Esophagus squamous epithelium (tissue), 5 donors: ENCODE measurements at places on chromosomes 2 and 18. TPM values are rescaled to one million over a fixed set of nuclear protein-coding genes. Genes with fewer than 3 reads are reported as not detected.

DNA sequence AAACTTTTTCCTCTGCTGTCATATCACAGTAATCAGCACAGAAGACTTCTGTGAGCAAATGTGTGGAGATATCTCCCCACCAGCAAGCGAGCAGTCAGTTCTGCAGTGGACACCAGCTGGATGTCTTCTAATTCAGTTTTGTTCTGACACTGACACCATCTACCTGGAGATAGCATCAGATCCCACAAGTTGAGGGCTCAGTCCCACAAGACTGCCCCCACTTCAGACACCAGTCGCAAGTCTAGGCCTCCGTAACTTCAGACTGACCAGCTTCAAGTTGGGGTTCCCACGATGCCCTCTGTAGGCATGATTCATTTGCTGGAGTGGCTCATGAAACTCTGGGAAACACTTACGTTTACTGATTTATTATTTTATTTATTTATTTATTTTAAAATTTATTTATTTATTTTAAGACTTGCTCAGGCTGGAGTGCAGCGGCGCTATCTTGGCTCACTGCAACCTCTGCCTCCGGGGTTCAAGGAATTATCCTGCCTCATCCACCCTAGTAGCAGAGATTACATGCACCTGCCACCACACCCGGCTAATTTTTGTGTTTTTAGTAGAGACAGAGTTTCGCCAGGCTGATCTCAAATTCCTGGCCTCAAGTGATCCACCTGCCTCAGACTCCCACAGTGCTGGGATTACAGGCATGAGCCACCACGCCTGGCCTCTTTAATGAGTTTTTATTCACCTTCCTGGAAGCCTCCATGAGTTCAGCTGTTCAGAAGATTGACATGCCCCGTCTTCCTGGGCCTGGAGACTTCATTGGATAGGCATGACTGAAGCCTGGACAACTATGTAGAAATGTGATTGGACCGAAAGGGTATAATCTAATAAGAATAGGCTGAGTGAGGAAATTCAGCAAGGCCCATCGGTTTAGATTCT is 55.7 kb downstream of the PAPOLG start:
- H3K27me3 ChIP-seq, result no peaks in the 10 kb centered on the region
- DNase-seq, result no peak
- no peak overlapping the region for H3K4me3 ChIP-seq
- no peak overlapping the region for H3K27ac ChIP-seq
- no peaks in the 10 kb centered on the region for H3K36me3 ChIP-seq

The ZAP70 gene
- 2.2 TPM for total RNA-seq

GRCh38 chr2:126344493-126344892 is 311.5 kb upstream of the GYPC start:
- no peak for DNase-seq
- no peaks in the 10 kb centered on the region for H3K27me3 ChIP-seq
- no peak overlapping the region for H3K4me3 ChIP-seq
- H3K27ac ChIP-seq, result no peak overlapping the region
- H3K4me1 ChIP-seq, result no peaks in the 10 kb centered on the region
- no peaks in the 10 kb centered on the region for H3K36me3 ChIP-seq

The PAX3 gene
- not detected for total RNA-seq

The TDRD15 gene
- total RNA-seq, result not detected

The CUL3 gene
- total RNA-seq, result 91.4 TPM

The SFXN5 gene
- total RNA-seq, result 13.6 TPM

DNA sequence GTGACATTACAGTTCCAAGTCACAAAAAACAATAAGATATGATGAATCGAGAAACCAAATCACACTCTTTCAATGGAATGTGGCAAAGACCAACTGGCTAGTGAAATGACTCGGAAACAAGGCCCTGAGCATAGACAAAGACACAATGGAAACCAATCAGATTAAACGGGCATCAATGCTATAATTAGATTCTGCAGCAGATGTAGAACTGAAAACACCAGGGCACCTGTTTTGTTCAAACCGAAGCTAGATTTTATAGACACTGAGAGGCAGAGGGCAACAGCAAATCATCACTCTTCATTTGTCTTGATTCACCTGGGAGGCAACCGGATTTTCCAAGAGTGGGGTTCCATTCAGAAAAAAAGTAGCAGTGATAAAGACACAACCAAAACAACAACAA is 92.8 kb upstream of the BARD1 start:
- H3K27me3 ChIP-seq, result no peaks in the 10 kb centered on the region
- no peak overlapping the region for H3K27ac ChIP-seq
- H3K4me1 ChIP-seq, result no peaks in the 10 kb centered on the region
- H3K4me3 ChIP-seq, result no peak overlapping the region
- H3K36me3 ChIP-seq, result no peaks in the 10 kb centered on the region

DNA sequence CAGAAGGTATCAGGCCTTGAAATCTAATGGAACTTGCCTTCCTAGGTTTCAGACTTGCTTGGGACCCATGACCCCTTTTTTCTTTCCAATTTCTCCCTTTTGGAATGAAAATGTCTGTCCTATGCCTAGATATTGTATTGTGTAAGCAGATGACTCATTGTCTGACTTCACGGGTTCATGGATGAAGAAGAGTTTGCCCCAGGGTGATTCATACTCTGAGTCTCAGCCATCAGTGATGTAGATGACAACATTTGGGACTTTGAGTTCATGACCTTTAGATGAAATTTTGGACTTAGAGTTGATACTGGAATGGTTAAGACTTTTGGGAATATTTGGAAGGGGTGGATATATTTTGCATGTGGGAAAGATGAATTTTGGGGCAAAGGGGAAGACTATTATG is 11.2 kb upstream of the SCYGR5 start:
- H3K36me3 ChIP-seq, result no peaks in the 10 kb centered on the region
- no peaks in the 10 kb centered on the region for H3K4me1 ChIP-seq
- no peaks in the 10 kb centered on the region for H3K27me3 ChIP-seq
- no peak overlapping the region for H3K27ac ChIP-seq
- DNase-seq, result no peak

DNA sequence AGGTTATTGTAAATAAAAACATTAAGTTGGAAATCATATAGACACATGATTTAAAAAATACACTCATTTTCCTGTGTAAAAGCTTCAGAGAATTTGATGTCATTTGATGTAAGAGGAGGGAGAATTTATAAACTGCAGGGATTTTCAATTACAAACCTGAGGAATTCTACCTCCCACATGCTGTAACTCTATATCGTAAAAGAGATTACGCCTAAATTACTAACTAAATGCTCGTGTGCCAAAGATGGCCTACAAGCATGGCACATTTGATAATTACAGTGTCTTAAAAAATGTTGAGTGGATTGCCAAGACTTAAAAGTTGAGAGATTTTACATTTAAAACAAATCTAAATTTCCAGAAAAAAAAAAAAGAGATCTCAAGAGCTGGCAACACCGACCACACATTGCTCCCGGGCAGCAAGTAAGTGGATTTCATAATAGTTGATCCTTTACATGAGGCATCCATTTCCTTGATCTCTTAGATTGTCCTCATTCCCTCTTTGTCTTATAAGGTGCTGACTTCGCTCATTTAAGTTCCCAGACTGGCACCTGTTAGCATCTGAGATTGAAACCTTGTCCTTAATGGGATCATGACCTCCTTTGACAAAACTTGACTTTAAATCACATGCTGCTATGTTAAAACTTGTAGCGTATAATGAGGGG is 840.3 kb upstream of the ZEB2 start:
- H3K4me1 ChIP-seq, result no peaks in the 10 kb centered on the region
- H3K36me3 ChIP-seq, result no peaks in the 10 kb centered on the region
- H3K27me3 ChIP-seq, result no peaks in the 10 kb centered on the region
- no peak for DNase-seq
- H3K27ac ChIP-seq, result no peak overlapping the region

The DNMT3A gene
- total RNA-seq, result 6.8 TPM

The KCNK3 gene
- total RNA-seq, result 1.6 TPM

DNA sequence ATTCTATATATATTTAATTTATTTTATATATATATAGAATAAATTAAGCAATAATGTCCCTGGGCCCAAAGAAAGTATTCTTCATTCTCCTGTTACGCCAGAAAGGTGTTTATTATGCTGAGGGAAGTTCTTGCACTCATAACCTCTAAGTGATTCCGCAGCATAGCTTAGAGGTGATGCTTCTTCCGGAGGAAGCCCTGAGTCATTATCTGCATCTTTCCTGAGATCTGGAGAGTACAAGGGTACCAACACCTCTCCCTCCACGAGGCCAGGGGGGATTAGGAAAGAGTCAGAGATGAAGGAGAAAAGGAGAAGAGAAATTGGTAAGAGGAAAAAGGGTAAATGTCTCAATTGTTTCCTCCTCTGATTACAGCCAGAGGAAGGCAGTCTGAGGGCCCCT is 43.1 kb upstream of the RTN4 start:
- H3K27ac ChIP-seq, result no peak overlapping the region
- no peak overlapping the region for H3K4me3 ChIP-seq
- no peaks in the 10 kb centered on the region for H3K27me3 ChIP-seq
- no peak for DNase-seq
- peaks cover 7% of the 10 kb centered on the region for H3K4me1 ChIP-seq

The ASB1 gene
- 3.9 TPM for total RNA-seq

The INHBB gene
- 2.5 TPM for total RNA-seq

The LINC00305 gene
- not detected for total RNA-seq

DNA sequence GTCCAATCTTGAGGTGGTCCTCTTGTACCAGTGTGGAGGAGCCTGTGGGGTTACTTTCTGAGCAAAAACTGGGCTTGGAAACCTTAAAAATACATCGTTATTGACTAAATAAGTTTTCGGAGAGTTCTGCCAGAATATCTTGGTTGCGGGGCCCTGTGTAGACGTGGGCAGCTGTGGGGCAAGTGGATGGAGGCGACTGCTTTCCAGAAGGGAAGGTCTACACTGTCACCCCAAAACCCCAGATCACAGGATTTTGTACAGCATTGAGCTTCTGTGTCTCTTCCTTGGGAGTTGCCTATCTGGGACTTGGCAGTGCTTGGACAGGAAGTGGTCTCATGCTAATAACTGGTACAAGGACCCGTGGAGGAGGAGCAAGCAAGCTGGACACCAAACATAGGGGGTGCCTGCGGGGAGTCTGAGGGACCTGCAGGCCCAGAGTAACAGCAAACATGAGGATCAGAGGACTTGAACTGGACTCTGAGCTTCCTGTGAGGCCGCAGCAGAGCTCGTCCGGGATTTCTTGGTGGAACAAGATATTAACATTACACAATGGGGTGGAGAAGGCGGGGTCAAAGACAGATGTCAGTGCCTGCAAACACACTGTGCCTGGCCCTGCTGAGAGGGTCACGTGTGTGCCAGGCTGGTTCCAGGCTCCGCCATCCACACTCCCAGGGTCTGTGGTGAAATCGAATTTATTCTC is 48.0 kb upstream of the CTLA4 start:
- no peaks in the 10 kb centered on the region for H3K36me3 ChIP-seq
- no peak overlapping the region for H3K4me3 ChIP-seq
- peaks cover 18% of the 10 kb centered on the region for H3K4me1 ChIP-seq
- H3K27ac ChIP-seq, result no peak overlapping the region
- DNase-seq, result no peak

- H3K4me3 ChIP-seq, result no peak overlapping the region
- DNase-seq, result no peak
- H3K27ac ChIP-seq, result peak overlapping the region; percentile 87
- H3K36me3 ChIP-seq, result no peaks in the 10 kb centered on the region
- peaks cover 37% of the 10 kb centered on the region for H3K4me1 ChIP-seq
Measured at GRCh38 chr2:203681978-203682377, 24.5 kb upstream of the CD28 start.

DNA sequence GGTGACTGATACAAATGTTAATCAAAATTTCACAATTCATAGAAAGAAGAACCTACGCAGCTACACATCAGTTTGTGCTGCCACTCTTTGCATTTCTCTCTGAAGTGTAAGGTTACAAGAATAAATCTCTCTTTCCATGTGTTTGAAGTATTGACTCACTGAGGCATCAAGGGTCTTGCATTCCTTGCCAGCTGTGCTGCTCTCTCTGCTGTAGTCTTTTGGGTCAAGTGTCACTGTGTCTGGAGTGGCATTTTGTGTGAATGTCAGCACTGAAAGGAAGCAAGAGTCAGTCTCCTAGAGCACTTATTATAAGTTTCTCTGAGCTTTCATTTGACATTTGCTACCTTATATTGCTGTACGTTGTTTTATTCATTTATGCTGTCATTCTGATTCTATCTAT is 1696.1 kb upstream of the LRRTM1 start:
- DNase-seq, result no peak
- no peaks in the 10 kb centered on the region for H3K36me3 ChIP-seq
- no peak overlapping the region for H3K27ac ChIP-seq
- H3K4me1 ChIP-seq, result no peaks in the 10 kb centered on the region

GRCh38 chr18:54043484-54044251 is 180.8 kb downstream of the MBD2 start:
- no peak for DNase-seq
- H3K4me3 ChIP-seq, result no peak overlapping the region
- H3K27me3 ChIP-seq, result no peaks in the 10 kb centered on the region
- no peaks in the 10 kb centered on the region for H3K4me1 ChIP-seq

DNA sequence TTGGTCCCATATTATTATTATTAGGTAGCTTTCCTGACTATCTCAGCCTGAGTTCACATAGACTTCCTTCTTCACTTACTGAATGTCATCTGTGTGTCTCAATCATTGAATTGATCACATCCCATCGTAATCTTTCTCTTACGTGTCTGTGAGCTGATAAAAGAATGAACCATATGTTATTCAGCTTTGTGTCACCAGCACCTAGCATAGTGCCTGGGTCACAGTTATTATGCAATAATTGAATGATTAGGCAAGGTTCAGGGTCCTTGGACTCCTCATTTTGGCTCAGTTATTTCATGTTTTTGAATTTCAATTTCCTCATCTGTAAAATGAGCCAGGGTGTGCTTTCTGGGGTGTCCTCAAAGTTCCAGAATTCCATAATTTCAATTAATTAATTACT is 107.2 kb downstream of the ZEB2 start:
- no peak overlapping the region for H3K27ac ChIP-seq
- H3K36me3 ChIP-seq, result peaks cover 5% of the 10 kb centered on the region
- no peak overlapping the region for H3K4me3 ChIP-seq

- H3K27me3 ChIP-seq, result no peaks in the 10 kb centered on the region
- peak overlapping the region; percentile 54 for H3K27ac ChIP-seq
- H3K4me3 ChIP-seq, result no peak overlapping the region
- DNase-seq, result no peak
- no peaks in the 10 kb centered on the region for H3K36me3 ChIP-seq
Measured at GRCh38 chr2:207792244-207792785, 22.6 kb upstream of the FZD5 start.

- H3K36me3 ChIP-seq, result no peaks in the 10 kb centered on the region
- H3K4me3 ChIP-seq, result no peak overlapping the region
- H3K27ac ChIP-seq, result no peak overlapping the region
- H3K27me3 ChIP-seq, result no peaks in the 10 kb centered on the region
- DNase-seq, result no peak
Measured at GRCh38 chr18:31970617-31971016, 27.7 kb upstream of the TRAPPC8 start.

DNA sequence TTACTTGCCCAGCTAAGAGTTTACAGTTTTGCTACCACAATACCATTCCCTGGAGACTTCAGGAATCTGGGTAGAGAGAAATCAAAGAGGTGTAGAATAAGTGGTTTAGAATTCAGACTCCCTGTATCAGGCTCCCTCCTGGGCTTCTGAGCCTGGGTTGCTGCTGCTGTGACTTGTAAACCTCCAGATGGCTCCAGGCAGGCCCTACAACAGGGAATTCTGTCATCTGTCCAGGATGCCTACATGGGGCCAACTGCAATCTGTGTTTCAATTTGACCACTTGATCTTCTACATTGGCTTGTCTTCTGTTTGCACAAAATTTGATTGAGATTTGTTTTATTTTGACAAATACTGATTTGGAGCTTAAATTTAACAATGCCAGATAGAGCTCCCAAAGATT is 183.9 kb downstream of the RAD51AP2 start:
- peaks cover 5% of the 10 kb centered on the region for H3K4me1 ChIP-seq
- DNase-seq, result no peak
- H3K27me3 ChIP-seq, result no peaks in the 10 kb centered on the region
- no peak overlapping the region for H3K27ac ChIP-seq
- no peaks in the 10 kb centered on the region for H3K36me3 ChIP-seq

- H3K27me3 ChIP-seq, result no peaks in the 10 kb centered on the region
- H3K4me3 ChIP-seq, result no peak overlapping the region
- no peak for DNase-seq
Measured at GRCh38 chr2:7348761-7349160, 431.5 kb downstream of the RNF144A start.

The TNFRSF11A gene
- 5.6 TPM for total RNA-seq
